NCI-H1417 (cell line): ENCODE measurements at places on chromosomes 2 and 18.
A peak's percentile ranks its signal among the peaks of the same experiment; 100 is the strongest.

- no peak for DNase-seq
These were observed 90.7 kb downstream of the PDCL3 start for GRCh38 chr2:100653449-100654035.

DNA sequence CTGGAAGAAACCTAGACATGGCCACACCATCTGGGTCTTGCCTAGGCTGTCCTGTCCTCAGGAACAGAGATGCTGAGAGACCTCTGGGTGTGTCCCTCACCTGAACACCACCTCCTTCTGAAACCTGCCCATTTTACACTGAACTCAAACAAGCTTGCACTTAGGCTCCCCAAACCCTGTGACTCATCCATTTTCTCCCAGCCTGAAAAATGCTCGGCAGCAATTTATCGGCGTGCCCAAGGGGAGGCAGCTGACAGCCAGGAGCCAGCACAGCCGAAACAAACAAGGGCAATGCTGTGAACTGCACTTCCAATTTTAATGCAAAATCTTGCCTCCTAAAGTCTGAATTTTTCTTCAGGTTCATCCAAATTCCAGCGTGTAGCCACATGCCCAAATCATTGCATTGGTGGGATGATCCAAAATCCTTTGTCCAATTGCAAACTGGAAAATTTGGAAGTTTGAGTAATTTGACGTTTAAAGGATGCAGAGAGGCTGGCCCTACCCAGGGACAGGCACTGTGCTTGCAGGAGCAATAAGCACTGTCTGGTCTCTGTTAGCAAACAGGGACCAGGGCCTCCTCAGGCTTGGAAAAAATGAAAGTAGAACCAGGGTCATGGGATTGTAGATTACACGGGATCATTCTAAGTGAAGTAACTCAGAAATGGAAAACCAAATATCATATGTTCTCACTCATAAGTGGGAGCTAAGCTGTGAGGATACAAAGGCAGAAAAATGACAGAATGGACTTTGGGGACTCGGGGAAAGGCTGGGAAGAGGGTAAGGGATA is 67.7 kb downstream of the GALNT14 start:
- no peak for DNase-seq

DNA sequence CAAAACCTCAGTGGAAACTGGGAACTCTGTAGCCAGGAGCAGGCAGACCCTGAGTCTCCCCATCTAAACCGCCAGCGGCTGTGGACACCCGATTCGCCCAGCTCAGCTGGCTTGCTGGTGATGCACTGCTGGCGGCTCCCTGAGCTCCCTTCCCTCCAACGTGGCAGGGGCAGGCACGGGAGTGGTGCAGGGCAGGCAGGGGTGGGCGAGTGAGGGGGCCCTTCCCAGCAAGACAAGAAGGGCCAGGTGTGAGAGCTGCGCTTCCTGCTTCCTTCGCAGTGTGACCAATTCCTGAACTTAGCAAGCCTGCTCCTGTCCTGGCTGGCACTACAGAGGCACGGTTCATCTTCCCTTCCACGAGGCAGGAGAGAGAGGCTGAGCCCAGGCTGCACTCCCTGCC is 12.3 kb upstream of the SEMA4C start:
- DNase-seq, result no peak

DNA sequence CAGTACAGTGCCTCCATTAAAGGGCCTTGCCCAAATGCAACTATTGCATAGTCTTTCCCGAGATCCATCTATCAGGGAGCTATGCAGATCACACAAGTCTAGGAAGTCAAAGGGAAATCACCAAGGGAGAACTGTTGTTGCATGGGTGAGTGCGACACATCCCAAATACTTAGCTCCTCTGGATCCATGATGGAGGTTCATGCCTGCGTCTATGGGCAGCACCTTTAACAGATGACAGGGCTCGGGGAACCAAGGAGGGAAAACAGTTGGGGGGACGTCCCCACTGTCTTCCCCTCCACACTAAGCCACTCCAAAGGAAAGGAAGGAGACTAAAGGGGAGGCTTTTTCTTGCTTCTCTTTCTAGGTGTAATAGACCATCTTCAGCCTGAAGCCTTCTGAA is 552.8 kb upstream of the PKDCC start:
- peak; percentile 15 for DNase-seq

DNA sequence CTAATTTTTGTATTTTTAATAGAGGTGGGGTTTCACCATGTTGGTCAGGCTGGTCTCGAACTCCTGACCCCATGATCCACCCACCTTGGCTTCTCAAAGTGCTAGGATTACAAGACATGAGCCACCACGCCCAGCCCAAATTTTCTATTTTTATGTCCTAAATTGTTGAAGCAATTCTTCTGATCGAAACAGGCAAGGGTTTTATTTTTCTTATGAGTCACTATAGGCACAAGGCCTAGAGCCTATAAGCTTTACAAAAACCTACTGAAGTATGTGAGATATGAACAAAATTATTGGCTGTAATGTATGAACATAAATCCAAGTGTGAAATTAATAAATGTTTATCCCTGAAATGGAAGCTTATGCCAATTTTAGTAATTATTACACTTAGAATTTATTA is 464.2 kb upstream of the NRP2 start:
- DNase-seq, result no peak

DNA sequence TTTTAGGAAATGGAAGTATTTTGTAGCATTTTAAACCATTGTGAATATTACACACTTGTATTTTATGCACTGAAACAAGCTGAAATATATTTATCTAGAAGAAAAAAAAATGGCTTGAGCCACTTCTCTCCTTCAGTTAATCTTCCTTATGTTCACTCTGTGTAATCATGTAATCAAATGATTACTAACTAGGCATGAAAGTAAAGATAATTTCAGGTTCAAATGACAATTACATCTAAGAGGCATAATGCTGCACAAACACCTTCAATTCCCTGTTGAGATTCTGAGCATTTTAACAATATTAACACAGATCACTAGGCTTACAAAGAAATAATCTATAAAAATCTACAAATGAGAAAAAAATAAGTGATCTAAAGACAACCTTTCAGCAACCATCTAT is 119.6 kb upstream of the ITGB6 start:
- peak; percentile 2 for DNase-seq

DNA sequence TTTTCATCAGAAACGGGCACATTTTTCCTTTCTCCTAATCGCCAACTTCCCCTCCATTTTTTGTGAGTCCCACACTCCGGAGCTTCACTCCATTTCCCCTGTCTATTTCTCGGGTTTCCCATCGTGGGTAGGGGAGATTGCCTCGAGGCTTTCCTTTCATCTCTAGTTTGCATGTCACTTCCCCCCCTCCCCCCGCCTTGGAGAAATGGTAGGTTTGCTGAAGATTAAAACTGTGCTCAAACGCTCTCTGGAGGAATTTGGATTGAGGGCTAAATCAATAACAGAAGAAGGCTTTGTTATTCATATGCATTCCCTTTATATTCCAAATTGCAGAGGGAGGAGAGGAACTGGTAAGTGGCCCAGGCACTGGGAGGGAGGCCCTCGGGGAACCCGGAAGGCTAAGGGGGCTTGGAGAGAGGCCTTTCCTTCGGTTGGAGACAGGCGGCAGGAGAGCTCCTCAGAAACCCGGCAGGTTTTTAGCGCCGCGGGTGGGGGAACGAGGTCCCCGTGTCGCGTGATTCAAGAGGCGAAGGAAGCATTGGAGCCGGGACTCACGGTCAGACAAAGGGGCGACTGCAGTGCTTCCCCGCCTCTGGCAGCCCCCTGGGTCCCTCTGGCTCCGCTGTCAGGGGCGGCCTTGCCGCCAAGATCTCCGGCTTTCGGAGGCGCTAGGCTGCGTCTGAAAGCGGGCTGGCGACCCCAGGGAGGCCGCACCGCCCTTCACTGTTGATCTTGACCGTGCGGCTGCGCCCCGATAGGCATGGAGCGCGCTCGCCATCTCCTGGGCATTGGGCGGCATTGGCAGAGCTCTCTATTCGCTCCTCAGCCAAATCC is 2.4 kb upstream of the HOXD12 start:
- peak; percentile 95 for DNase-seq

DNA sequence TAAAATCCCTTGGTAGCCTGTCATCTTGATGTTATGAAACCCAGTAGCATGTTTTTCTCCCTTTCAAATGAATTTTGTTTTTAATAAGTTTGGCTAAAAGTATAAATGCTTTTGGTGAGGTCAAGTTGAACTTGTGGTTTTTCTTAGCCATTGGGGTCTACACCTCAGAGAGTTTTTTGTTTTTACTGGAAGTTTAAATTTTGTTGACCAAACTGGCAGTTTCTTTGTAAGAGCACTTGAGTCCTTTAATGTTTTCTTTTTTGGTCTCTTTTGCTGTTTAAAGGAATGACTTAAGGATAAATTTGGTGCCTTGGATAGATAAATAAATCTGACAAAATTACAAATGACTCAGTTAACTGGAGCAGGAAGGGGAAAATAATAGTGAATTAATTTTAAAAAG is 577.3 kb downstream of the SATB2 start:
- no peak for DNase-seq

DNA sequence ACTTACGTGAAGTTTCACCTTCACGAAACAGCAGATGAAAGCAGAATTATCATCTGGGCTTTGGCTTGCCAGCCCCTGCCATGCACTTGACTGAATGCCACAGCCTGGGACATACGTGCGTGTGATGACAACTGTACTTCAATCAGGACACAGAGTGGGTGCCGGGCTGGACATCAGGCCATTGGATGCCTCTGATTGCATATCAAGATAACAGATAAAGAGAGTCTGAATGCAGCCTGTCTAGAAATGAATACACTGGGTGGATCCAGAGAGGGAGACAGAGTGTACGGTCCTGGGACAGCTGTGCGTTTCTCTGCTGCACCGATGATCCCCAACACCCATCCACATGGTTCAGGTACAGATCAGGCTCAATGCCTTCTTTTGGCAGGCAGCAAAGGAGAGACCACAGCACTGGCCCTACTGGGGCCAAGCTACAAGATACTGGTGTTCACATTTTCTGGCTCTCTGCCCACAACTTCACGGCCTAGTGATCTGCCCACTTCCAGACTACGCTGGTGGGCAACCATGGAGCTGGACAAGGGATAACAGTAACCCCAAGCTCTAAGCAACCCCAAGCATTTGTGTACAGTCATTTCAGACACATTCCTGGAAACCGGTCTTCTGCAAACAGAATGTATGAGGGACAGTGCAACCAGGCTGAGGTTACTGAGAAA is 35.6 kb downstream of the FBLN7 start:
- no peak for DNase-seq

GRCh38 chr2:168348076-168348475 is 100.7 kb upstream of the STK39 start:
- no peak for DNase-seq
